ENCODE measurements at places on chromosomes 11 and 22.

- no peak for DNase-seq
Measured at GRCh38 chr11:45023065-45023365, 72.3 kb upstream of the TP53I11 start.

GRCh38 chr11:71908218-71908617 is 20.2 kb downstream of the XNDC1N start:
- DNase-seq, result no peak

DNA sequence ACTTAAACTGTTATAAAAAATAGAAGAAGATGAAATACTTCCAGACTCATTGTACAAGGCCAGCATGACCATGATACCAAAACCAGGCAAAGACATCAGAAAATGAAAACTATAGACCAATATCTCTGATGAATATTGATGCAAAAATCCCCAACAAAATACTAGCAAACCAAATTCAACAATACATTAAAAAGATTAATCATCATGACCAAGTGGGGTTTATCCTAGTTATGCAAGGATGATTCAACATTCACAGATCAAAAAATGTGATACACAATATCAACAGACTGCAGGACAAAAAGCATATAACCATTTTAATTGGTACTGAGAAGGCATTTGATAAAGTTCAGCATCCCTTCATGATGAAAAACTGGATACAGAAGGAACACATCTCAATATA is 824.5 kb upstream of the RAG2 start:
- DNase-seq, result no peak

GRCh38 chr22:31630331-31631329 is 31.4 kb downstream of the PISD start:
- peak; percentile 86 for DNase-seq

GRCh38 chr11:103898065-103898464 is 138.4 kb upstream of the DDI1 start:
- DNase-seq, result no peak

DNA sequence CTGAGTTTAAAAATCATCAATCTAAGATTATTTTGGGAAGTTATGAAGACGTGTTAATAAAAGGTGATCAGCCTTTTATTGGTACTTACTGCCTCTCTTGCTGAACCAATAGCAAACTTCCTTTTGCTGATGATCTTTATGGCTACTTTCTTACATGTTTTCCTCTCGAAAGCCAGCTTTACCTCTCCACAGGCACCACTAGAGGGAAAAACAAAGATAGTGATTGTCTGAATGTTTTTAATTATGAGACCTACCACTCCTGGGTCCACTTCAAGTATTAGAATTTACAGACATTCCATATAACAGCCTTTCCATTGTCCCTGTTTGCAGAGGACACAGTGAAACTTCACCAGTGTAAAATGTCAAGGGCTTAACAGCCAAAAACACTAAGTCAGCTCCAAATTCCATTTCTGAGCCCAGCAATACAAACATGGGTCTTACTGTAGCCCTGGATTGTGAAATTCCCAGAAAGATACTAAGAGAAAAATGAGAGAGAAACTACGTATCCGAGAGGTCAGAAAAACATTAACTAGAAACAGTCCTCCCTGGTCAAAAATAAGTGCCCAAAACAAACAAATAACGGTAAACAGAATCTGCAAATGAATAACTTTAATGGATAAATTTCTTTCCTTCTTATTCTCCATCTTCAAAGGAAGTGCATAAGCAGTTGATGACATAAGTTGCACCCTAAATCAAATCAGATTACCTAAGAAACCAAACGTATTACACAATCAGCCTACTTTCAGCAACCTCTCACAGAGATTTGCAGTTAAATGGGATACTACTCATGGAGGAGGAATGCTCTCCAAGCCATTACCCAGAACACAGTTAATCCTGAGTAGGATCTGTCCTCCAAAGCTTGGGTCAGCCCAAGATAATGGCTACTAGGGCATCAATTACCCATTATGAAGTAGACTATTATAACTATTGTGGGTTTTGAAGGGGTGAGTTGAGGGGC is 29.5 kb downstream of the CHEK2 start:
- no peak for DNase-seq

DNA sequence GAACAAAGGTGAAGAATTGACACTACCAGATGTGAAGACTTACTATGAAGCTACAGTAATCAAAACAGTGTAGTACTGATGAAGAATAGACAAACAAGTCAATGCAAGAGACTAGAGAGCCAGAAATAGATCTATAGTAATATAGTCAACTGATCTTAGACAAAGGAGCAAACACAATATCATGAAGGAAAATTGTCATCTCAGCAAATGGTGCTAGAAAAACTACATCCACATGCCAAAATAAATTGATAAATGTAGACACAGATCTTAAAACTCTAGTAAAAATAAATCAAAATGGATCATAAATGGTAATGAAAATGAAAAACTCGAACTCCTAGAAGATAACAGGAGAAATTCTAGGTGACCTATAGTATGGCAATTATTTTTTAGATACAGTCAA is 609.5 kb downstream of the NELL1 start:
- no peak for DNase-seq

- DNase-seq, result no peak
Measured at GRCh38 chr11:62145261-62145871, 21.6 kb downstream of the INCENP start.

DNA sequence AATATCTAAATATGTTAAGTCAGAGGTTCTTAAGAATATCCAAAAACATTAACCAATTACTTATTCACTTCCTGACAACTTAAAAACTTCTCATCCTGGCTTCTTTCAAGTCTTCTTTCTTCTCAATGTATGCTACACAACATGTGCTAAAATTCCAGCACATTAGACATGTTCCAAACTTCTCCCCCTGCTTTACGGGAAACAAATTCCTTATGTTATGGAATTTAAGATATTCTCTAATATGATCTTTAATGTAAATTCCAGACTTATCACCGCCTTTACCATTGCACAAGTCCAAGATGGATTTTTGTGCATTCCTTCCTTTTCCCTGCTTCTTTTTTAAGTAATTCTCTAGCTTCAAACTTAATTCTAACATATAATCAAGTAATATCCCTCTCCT is 964.5 kb upstream of the CHORDC1 start:
- DNase-seq, result no peak

DNA sequence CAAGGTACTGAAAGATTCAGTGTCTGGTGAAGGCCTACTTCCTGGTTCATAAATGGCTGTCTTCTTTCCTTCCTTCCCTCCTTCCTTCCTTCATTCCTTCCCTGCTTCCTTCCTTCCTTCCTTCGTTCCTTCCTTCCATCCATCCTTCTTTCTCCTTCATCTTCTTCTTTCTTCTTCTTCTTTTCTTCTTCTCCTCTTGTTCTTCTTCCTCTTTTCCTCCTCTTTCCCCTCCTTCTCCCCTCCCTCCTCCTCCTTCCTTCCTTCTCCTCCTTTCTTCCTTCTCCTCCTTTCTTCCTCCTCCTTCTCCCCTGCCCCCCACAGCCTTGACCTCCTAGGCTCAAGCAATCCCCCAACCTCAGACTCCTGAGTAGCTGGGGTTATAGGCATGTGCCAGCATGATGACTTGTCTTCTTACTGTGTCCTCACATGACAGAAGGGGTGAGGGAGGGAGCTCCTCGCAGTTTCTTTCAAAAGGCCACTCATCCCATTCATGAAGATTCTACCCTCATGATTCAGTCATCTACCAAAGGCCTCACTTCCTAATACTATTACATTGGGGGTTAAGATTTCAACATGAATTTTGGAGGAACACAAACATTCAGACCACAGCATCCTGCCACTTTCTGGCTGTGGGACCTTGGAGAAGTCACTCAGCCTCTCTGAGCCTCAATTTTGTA is 22.6 kb upstream of the CCDC134 start:
- peak; percentile 57 for DNase-seq

DNA sequence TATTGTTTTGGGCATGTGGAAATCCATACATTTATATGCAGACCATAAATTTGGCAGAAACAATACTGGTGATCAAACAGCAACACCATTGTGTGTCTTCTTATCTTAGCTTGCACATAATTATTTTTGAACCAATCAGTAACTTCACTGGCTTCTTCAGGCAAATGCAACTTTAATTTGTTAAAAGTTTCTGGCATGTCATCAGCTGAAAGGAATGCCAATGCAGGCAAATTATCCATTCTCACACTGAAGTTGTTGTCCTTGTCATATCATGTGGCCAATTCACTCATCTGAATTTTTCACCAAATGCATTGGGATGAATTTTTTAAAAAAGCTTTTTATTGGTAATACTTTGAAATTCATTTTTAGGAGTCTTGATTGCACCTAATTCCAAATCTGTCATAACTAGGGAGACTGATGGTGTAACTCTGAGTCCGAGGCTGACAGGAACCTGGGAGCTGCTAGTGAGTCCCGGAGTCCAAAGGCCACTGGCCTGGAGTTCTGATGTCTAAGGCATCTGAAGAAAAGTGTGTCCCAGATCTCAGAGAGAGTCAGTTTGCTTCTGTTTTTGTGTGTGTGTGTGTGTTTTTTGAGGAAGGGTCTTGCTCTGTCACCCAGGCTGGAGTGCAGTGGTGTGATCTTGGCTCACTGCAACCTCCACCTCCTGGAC is 17.4 kb upstream of the OR10V1 start:
- no peak for DNase-seq

- DNase-seq, result no peak
Measured at GRCh38 chr11:88179141-88179540, 3.9 kb upstream of the RAB38 start.

- no peak for DNase-seq
Measured at GRCh38 chr22:42990131-42990838, 24.7 kb downstream of the PACSIN2 start.

GRCh38 chr22:43442386-43443151 is 30.8 kb downstream of the MPPED1 start:
- no peak for DNase-seq

Measured in AML-193 (cell line).